ENCODE measurements at places on chromosomes 16 and 17. TPM values are rescaled to one million over a fixed set of nuclear protein-coding genes. Genes with fewer than 3 reads are reported as not detected.
A peak's percentile ranks its signal among the peaks of the same experiment; 100 is the strongest.

DNA sequence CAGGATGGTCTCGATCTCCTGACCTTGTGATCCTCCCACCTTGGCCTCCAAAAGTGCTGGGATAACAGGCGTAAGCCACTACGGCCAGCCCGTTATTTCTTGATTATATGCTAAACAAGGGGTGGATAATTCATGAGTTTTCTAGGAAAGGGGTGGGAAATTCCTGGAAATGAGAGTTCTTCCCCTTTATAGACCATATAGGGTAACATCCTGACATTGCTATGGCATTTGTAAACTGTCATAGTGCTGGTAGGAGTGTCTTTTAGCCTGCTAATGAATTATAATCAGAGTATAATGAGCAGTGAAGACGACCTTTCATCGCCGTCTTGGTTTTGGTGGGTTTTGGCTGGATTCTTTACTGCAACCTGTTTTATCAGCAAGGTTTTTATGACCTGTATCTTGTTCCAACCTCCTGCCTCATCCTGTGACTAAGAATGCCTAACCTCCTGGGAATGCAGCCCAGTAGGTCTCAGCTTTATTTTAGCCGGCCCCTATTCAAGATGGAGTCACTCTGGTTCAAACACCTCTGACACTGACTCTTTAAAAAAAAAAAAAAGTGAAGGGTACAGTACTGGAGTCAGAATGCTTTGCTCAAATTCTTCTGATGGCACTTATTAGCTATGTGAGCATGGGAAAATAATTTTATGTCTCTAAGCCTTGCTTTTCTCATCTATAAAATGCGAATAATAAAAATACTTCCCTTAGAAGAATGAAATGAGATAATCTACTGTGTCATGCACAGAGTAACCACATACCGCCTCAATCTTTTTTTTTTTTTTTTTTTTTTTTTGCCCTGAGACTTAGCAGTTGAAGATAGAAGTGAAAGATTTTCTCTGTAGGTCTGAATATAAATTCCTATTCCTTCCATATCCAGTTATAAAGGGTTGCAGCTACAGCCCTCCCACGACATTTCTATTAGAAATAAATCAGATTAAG, 5.1 kb upstream of the CALCOCO2 start:
- DNase-seq: peak; percentile 64

Gene NPIPA2
- total RNA-seq: 1.1 TPM

DNA sequence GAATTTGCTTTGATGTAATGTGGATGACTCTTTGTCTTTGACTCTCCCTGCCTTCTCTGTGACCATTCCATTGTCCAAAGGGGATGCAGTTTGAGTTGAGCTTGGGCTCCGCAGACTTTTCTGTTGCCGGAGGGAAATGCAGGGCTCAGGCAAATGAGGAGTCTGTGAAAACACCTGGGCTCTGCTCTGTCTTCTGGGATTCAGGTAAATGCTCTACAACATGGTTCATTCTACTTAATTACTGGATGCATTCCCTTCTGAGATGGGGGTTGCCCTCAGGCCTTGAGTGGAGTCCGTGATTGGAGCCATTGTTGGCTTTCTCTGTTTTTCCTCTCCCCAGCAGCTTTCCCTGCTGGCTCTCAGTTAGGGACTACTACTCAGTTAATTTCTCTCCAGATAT, 26.4 kb upstream of the SPNS2 start:
- DNase-seq: no peak

DNA sequence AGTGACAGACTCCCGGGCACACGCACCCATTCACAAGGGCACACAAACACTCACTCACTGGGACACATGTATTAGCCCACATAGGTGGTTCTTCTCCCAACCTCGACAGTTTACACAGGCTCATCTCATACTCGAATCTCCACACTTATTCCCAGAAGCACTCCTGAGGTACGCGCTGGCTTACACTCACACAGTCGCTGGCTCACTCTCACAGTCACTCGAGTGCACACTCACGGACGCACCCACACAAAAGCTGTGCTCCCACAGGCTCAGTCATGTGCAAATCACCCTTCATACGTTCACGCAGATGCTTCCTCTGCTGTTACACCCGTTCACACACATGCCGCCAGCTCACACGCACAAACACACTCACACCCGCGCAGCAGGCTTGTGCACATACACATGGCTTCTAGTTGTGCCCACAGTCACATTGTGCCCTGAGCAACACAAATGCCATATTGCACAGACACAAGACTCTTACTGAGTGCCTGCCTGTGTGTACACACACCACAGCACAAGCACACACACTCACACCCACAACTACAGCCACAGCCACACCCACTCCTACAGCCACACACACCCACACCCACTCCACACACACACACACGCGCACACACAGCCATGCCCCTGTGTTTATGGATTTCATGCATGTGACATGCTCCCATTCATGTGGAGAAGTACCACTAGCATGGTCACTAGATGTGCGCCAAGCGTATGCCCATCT, 8.4 kb upstream of the PRR29 start:
- DNase-seq: no peak

Gene RTN4RL1
- total RNA-seq: 0.59 TPM
